ENCODE measurements at places on chromosomes 4 and X.

GRCh38 chrX:136250191-136251040 lies 784 bp downstream of the MAP7D3 start:
- no peak for DNase-seq

- no peak for DNase-seq
Observed at GRCh38 chr4:20074450-20074849, 177.3 kb upstream of the SLIT2 start.

DNA sequence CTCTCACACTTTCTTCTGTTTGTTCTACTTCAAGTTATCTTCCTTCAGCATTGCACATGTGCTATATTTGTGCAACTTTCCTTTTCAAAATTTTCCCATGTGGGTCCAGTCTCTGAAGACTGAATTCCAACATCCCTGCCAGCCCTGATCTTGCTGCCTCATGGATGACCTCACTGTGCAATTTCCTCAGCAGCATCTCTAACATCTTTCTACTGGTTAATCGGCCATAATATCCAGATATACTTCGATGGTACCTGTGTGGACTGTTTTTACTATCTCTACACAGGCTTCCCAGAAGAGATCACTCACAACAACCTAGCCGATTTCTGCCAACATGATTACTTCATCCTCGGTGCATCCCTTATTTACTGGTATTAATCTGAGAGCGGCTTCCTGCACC lies 41.5 kb downstream of the GPM6A start:
- DNase-seq, result no peak

DNA sequence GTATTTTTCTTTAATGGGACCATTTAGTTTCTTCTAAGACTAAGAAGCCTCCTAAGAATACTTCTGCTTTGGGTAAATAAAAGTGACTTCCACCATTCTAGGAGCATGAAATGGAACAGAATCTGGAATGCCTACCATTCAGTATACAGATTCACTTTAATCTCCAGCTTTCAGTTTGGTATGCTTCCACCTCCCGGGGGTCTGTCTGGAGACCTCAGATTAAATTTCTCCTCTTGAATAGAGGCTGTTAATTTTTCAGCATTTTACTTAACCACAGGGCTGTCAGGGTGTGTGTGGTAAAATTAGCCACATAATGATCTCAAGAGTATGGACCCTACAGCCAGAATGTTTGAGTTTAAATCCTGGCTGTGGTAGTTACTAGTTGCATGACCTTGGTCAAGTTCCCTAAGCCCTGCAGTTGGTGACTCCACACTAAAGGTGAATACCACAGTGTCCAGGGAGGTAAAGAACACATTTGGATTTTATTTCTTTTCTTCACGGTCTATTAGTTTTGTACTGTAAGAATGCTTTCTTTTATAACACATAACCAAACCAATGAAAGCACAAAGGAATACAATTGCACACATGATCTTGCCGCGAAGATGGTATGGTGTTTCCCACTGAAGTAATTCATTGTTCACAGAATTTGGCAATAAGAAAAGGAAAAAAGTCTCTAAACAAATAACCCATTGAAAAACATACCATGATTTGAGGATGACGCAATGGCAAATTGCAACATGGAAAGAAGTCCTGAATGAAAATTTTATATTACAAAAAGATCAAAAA lies 37.3 kb upstream of the TRIM2 start:
- no peak for DNase-seq

GRCh38 chrX:71542825-71543224 lies 9.9 kb downstream of the OGT start:
- DNase-seq, result no peak

DNA sequence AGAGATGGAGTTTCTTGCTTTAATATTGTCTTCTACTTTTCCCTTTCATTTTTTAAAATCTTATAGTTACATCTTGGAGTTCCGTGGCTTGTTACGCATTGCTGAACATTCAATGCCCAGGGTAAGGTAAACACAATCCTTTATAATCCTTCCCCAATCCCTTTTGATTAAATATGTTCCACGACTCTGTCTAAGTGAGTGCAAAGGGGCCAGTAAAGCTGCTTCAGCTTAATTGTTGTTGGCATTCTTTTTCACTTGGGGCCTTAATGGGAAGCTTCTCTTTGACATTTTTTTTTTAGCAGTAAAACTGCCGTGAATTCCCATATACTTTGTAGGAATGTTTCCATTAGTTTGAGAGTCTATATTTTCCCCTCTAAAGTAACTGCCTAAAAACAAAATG lies 1028.1 kb downstream of the C4orf33 start:
- DNase-seq, result no peak

DNA sequence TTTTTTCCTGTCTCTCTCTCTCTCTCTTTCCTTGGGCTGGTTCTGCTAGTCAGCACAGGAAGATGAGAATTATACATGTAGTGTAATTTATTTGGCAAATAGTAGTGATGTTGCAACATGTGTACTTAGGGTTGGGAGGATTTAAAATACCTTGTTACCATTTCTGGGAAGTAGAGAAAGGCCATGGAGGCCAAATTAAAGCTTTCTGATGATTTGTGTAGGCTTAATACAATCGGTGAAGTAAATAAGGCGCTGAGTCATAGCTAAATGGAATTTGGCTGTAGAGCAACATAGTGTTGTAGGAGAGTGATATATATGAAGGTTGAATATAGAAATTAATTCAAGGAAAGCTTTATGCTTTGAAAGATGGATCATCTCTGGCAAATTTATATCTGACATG lies 295.3 kb downstream of the GRID2 start:
- no peak for DNase-seq

DNA sequence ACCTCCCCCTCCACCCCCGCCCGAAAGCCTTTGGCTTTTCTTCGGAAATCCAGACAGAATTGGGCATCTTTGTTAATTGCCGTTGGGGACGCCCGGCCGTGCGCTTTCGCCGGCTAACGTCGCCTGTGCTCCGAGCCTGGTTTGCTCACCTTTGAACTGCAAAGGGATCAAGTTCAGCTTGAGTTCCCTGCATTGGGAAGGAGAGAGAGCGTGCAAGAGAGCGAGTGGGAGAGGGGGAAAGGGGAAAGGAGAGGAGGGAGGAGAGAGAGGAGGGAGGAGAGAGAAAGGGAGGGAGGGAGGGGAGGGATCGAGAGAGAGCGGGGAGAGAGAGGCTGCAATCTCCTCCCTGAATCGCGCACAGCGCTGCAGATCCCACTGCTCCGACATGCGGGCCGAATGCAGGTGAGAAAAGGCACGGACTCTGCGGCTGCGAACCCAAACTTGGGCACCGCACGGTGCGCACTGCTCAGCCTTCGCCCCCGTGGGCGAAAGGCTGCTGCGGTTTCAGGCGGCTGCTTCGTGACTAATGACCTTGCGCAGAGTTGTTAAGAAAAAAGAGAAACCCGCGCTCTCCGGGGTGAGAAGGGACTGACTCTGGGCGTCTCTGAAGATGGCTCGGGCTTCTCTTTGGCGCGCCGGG lies at the start of gene PCDH7:
PCDH7 (plus strand) TSS at position 349 of the 640 bp plus-strand sequence. CDS start 1,054 bp downstream, outside the sequence.
- no peak for DNase-seq

- no peak for DNase-seq
Observed at GRCh38 chr4:55358668-55359067, 12.6 kb downstream of the SRD5A3 start.

- no peak for DNase-seq
Observed at GRCh38 chr4:74413265-74413664, 31.7 kb upstream of the AREG start.

DNA sequence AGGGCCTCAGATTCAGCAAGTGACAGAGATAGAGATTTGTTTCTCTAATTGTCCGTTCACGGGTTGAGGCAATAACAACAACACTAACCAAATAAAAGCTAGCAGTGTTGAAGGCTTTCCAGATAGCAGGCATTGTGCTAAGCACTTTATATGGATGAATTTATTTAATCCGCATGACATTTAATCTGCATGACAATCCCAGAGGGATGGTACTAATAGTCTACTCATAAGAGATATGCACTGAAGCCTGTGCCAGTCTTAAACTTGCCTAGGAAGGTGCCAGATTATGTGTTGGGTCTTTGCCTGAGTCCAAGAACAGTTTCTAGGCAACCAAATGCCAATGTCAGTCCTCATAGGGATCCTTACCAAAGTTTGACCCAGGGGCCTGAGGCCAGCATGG lies 37.7 kb upstream of the FAT1 start:
- no peak for DNase-seq

GRCh38 chr4:168803732-168804131 lies 206.3 kb downstream of the CBR4 start:
- no peak for DNase-seq

DNA sequence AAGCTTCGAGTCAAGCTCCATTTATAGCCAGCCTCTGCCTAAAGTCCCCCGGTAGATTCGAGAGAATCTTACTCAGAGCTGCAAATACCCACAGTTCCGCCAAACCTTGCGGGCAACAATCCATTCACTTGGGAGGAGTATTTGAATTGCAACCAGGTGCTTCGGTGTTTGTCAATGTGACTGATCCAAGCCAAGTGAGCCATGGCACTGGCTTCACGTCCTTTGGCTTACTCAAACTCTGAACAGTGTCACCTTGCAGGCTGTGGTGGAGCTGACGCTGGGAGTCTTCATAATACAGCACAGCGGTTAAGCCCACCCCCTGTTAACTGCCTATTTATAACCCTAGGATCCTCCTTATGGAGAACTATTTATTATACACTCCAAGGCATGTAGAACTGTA lies 11.2 kb downstream of the CD40LG start:
- no peak for DNase-seq

DNA sequence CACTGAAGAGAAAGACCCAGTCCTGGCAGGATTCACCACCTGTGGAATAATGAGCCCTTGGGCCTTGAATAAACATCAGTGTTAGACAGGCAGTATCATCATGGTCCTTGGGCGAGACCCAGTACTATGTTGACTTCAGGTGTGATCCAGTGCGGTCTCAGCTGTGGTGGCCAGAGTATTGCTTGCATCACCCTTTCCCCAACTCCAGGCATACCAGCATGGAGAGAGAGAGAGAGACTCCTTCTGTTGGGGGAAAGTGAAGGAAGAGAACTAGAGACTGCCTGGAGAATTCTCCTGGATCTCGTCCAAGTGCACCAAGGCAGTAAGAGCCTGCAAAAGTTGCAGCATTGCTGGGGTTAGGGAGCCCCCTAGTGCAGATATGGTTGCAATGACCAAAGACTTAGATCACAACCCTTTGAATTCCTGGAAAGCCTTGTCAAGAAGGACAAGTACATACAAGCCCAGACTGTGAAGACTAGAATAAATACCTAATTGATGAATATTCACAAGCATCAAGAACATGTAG lies 61.1 kb upstream of the VAMP7 start:
- DNase-seq, result peak; percentile 63

DNA sequence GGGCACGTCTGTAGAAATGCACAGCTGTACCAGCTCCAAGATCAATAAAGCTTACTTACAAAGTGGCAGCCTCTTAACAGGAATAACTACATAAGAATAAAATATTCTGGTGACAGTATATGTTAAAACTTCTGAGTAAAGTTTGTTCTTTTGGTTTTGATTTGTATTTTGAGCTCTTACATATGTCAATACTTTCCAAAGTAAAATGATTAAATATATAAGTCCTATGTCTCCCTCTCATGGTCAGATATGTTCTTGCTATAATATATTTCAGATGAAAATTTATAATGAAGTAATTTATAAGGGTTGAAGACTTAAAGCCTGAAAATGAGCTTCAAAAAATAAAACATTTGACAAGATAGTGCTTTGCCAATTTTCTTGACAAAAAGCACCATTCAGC lies 254.4 kb downstream of the NPFFR2 start:
- no peak for DNase-seq

- no peak for DNase-seq
Observed at GRCh38 chr4:108953941-108954340, 191.1 kb upstream of the ETNPPL start.

- DNase-seq, result no peak
Observed at GRCh38 chr4:144289667-144290428, 149.3 kb upstream of the GYPA start.

DNA sequence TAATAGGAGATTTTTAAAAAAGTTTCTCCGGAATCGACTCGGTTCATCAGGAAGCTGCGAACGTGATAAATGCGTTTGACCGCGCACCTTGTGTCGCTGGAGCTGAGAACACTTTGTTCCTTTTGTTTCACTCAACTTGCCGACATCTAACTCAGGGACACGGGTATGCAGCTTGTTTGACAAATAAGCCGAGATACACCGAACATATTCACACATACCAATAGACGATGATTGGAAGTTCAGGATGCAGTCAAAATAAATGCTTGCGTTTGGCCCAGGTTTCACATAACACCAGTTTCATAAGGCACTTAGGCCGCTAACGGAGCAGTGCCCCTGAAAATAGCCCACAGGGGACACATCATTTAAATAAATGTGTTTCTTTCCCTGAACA lies 932 bp upstream of the SHISA3 start:
- DNase-seq, result no peak

DNA sequence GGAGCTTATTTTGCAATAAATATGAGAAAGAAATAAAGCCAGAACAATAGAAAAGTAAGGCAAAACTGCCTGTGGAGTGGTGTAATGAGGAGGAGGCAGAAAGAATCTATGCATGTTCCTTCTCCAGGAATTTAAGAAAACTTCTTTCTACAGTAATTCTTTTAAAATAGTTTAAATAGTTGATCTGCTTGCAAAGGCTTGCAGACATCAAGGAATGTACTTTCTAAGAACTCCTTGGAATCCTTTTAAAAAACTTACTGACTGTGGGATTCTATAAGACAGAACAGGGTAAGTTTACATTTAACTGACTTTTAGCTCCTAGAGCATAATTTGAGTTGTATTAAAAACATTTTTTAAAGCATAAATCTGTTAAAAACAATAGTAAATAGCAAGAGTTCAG lies 63.2 kb upstream of the ALB start:
- no peak for DNase-seq

GRCh38 chr4:90474484-90474883 lies 347.3 kb downstream of the CCSER1 start:
- no peak for DNase-seq

DNA sequence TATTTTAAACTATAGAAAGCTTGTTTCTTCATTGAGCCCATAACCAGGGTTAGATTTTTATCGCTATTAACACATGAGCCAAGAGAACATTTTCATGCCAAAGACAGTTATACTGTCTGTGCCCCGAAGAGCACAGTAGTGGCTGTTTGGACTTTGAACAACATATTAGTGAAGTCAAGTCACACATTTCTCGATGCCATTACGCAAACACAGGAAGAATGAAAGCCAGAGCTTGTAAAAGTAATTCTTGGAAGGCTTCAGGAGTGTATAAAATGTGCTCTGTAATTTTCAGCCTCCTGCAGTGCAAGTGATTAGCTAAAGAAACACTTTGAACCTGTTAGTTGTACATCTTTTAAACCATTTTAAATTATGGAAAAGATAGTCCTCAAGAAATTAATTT lies 590.7 kb upstream of the PITX2 start:
- DNase-seq, result no peak

DNA sequence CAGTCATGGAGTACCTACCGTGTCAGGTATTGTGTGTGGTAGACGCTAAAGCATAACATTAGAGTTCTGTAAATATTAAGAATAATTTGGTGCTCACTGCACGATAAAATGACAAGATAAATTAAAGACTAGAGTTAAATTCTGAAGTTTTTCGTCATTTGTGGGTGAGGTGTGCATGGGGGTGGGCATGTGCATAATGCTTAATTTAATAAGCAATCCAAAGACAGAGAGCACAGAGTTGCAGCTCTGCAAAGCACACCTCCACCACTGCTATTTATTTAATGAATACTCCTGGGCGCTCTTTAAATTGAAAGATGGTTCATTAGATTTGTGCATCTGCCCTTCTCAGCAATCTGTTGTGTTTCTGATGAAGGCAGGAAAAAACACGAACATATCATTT lies 62.6 kb downstream of the GATB start:
- no peak for DNase-seq

Data from NCI-H774 (cell line).